ENCODE measurements at places on chromosomes 3 and 15.

- no peak for DNase-seq
Observed at GRCh38 chr15:100092034-100092433, 249.7 kb downstream of the ADAMTS17 start.

GRCh38 chr3:107796791-107797190 lies 274.0 kb downstream of the BBX start:
- DNase-seq = no peak

GRCh38 chr15:85330901-85331588 lies 49.4 kb upstream of the AKAP13 start:
- peak; percentile 64 for DNase-seq

DNA sequence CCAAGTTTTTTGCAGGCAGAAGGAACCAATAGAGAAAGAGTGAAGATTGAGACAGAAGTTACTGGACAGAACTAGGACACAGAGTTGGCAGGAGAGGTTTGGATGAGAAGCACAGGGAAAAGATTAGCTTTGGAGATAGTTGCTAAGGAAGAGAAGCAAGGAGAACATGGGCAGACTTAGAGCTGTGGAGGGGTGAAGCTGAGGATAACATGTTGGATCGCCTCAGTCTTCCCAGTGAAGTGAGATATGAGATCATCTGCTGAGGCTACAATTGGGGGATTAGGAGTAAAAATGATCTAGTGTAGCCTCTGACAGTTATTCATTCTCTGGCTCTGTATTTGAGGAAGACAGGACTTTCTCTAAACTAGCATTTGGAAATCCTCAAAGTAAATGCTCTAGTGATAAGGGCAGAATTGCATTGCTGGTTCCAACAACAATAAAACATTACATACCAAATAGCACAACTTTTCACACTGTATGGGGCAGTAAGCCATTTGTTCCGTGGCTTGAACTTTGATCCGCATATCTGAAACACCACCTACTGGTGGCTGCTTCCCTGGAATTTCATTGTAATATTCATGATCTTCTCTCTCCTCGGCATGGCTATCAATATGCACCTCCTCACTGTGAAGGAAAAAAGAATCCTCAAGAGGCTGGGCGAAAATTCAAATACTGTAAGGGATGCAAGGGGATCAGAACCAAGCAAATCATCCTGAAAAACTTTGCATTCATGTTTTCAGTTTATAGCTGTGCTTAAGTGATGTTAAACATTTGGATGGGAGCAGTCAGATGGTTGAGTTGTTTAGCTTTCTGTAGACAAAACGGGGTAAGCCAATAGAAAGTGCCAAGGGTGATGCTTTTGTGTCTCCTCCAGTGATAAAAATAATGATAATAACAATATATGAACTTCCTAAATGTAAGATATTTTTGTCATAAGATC lies 22.2 kb upstream of the EID1 start:
- DNase-seq = no peak

- DNase-seq = no peak
Observed at GRCh38 chr3:36815375-36815774, 51.0 kb upstream of the DCLK3 start.

GRCh38 chr3:151301787-151302186 lies 14.8 kb downstream of the GPR87 start:
- DNase-seq = no peak

DNA sequence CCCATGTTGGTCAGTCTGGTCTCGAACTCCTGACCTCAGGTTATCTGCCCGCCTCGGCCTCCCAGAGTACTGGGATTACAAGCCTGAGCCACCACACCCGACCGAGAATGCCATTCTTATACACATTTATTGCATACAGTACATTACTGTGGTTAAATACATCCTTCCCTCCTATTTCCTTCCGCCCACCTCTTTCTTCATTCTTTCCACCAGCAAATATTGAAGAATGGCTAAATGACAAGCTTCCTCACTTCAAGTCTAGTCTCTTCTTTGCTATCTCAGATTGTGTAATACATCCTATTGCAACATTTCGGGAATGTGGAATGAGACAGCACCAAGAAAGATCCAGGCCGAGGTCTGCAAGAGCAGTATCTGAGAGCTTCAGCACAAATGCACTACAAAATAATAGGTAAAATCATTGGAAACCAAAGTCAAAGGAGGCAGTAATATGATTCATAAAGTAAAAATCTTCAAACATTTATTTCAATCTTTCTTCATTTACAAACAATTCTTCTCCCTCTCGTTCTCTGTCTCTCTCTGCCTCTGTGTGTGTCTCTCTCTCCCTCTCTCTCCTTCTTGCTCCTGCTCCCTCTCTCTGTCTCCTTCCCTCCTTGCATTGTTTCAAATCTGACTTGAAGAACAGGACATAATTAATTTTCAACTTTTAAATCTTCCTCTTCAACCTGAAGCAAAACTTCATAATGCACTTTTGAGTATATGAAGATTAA lies 94.7 kb upstream of the TGFBR2 start:
- DNase-seq = no peak

Data from T-helper 2 cell (primary cell).